ENCODE measurements at places on chromosomes 2 and 18. TPM values are rescaled to one million over a fixed set of nuclear protein-coding genes. Genes with fewer than 3 reads are reported as not detected.

- DNase-seq = no peak
Observed at GRCh38 chr2:121220995-121221394, 64.0 kb downstream of the TFCP2L1 start.

Gene COLEC12
- total RNA-seq = not detected

Gene NOP58
- 312 TPM for total RNA-seq

DNA sequence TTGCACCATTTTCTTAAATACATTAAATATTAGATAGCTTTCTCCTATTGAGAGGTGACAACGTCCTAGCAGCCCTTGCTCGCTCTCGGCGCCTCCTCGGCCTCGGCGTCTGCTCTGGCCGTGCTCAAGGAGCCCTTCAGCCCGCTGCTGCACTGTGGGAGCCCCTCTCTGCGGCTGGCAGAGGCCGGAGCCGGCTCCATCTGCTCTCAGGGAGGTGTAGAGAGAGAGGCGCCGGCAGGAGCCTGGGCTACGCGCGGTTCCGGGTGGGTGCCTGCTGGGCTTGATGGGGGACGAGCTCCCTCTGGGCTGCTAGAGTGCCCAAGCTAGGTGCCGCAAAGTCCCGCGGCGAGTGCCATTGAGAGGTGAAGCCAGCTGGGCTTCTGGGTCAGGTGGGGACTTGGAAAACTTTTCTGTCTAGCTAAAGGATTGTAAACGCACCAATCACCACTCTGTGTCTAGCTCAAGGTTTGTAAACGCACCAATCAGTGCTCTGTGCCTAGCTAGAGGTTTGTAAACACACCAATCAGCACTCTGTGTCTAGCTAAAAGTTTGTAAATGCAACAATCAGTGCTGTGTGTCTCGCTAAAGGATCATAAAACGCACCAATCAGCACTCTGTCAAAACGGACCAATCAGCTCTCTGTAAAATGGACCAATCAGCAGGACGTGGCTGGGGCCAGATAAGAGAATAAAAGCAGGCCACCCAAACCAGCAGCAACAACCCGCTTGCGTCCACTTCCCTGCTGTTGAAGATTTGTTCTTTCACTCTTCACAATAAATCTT lies 3.1 kb downstream of the RPRD1A start:
- DNase-seq = no peak

- DNase-seq = no peak
Observed at GRCh38 chr2:155852156-155852555, 480.4 kb downstream of the NR4A2 start.

DNA sequence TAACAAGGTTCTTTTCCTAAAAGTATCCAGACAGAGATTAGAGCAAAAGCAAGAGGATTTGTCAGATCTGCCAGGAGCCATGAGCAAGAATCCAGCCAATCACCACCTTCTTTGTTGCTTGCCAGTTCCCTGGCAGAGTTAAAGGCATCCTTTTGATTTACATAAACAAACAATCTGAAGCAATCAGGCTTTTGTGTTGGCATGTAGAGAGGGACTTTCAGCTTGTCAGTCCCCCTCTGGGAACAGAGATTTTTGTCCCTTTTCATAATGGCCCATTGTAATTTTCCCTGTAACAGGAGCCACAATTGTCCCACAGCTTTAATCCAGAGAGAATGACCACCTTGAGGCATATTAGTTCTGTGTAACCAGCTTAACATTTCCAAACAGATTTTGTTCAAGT lies at the start of gene ERMN:
Gene ERMN, minus strand, starts transcription at position 39 of the 400 bp plus-strand sequence. CDS start 182 bp downstream, outside the sequence.
- no peak for DNase-seq

Gene GBX2
- total RNA-seq = not detected

DNA sequence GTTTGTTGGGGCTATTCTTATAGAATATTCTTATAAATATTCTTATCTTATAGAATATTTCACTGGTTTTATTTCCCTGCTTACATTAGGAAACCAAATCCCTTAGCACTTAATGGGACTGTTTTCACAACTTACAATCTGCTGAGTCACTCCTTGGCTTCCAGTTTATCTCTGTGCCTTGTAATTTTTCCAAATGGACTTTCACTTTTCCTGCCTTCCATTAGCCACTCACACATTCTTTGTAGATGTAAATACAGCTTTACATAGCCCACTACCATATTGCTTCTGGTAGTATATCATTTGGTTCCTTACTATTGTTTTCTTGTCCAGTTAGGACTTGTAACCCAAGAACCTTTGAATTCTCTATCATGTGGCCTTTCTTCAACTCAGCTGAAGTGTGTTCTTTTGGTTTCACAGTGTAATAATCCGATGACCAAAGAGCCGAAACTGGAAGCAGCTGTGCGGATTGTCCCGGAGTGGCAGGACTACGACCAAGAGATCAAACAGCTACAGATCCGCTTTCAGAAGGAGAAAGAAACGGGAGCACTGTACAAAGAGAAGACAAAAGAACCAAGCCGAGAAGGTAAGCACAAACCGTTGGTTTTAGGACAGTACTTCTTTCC lies 96.1 kb downstream of the UGGT1 start:
- no peak for DNase-seq

DNA sequence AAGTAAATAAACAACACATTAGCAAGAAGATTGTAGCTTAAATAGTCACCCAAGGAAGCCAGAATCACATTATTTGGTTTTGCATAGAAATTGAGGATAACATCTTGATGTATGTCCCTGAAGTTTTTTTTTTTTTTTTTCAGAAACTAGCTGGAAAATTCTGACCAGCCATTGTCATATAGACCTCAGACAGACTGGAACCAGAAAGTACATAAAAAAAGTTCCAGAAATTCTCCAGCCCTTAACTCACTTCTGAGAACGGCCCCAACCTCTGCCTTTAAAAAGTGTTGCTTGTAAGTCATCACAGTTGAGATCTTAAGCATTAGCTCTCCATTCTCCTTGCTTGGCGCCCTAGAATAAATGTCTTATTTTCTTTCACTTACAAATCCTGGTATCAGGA lies 350.5 kb downstream of the CCDC85A start:
- no peak for DNase-seq

Gene IFIH1
- total RNA-seq = 52.8 TPM

DNA sequence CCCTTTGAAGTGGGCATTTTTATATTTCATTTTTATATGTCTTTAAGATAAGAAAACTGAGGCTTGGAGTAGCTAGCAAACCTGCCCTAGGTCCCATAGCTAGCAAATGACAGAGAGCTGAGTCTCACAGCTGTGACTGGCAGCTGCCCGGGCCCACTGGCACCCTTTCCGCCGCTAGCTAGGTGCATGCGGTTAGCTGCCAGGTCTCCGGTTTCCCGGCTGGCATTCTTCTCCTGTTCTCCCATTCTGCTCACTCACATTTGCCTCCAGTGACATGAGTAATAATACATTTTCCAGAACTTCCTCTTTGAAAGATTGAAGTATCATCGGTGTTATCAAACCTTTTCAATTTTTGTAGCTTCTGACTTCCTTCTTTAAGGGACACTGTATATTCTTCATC lies 38.7 kb downstream of the MTCL1 start:
- no peak for DNase-seq

DNA sequence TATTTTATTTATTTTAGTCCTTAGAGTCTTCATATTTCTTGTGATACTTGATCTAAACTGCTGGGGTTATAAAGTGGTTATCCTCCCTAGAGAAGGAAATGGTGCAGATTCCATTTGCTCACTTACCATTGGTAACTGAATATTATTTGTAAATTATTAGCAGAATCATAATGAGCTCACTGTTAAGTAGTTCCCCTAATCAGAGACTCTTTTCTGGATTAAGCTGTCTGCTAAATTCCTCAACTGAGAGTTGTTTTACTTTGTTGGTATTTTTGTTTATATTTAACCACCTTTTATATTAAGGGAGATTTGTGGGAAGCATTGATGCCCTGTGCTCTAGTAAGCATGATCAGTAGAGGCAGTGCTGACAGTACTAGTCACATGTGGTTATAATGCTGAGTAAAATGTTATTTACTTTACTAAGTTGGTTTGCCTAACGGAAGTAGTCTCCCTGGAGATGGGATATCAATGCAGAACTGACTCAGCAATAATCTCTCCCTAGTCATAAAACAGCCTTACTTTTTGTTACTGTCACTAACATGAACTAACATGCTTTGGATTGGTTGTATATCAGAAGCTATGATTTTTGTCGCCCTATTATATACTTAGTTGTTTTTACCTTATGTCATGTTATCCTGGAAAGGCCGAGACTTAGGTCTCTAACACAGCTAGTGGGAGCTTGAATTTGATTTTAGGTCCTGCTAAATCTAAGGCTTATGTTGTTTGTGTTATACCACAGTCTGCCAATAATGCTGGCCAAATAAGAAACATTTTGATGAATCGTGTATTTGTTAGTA lies 166.7 kb downstream of the MCFD2 start:
- DNase-seq = no peak

DNA sequence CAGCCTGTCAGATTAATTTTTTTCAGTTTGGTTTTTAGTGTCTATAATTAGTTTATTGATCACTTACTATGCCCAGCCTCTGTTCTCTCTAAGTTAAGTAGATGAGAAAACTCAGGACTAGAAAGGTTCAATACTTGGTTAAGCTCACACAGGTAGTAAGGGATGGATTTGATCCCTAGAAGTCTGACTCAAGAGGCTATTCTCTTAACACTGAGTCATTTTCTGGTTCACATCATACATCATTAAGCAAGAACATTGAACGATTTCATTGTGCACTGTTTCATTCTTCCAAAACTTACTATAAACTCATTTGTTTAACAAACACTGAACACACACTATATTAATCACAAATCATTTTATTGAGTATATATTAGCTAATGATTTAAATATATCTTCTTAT lies 54.1 kb upstream of the SLC38A11 start:
- DNase-seq = no peak

- no peak for DNase-seq
Observed at GRCh38 chr2:218404351-218405085, 4.8 kb downstream of the CTDSP1 start.

DNA sequence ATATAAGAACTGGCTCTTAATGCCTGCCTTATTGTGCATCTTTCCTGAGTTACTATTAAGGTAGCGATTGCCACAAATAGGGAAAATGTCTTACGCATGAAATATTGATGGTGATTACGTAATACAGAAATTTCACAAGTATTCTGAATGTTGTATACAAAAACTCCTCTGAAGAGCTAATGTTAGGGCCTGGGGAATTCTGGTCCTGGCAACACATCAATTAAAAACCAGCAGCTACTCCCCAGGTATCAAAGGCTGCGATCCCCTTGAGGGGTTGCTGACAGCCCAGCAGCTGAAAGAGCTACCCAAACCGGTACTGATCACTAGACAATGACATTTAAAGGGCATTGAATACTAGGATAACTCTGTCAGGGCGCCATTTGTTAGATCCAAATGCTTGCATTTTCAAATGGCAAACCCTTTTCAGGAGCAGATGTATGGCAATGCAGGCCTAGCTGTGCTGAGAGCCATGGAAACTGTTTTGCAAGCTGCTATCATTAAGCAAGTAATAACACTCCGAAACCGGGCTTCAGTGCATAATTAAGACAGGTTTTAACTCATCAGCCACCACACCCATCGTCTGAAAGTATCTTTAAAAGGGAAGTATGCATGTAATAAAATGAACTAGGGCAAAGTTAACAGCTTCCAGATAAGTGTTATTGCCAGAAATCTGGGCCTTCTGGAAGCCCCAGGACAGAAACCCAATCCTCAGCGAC lies 78.4 kb downstream of the CLHC1 start:
- DNase-seq = no peak

- DNase-seq = no peak
Observed at GRCh38 chr2:227939271-227940027, 68.0 kb downstream of the DAW1 start.

DNA sequence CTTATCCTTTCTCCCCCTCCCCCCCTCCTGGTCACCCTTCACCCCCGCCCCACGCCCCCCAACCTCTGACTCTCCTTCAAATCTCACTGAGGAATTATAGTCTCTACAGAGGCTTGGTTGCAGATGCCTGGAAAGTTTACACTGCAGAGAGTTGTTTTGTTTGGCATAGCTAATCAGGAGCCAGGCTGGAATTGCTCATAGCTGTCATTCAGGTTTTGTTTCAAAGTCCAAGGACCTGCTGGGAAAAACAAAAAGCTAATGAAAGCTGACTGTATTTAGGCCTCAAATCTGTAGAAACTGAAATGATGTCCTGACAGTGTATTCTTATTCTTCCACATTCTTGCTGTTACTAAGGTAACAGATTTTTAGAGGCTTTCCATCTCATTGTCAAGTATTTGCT lies 22.6 kb downstream of the GREB1L start:
- no peak for DNase-seq

Data from CD4-positive, CD25-positive, alpha-beta regulatory T cell (primary cell).